A172 (cell line): ENCODE measurements at places on chromosomes 5 and 9. TPM values are rescaled to one million over a fixed set of nuclear protein-coding genes. Genes with fewer than 3 reads are reported as not detected.

Gene EGR1
- 2.6 and 4.3 TPM in 2 replicates for total RNA-seq

DNA sequence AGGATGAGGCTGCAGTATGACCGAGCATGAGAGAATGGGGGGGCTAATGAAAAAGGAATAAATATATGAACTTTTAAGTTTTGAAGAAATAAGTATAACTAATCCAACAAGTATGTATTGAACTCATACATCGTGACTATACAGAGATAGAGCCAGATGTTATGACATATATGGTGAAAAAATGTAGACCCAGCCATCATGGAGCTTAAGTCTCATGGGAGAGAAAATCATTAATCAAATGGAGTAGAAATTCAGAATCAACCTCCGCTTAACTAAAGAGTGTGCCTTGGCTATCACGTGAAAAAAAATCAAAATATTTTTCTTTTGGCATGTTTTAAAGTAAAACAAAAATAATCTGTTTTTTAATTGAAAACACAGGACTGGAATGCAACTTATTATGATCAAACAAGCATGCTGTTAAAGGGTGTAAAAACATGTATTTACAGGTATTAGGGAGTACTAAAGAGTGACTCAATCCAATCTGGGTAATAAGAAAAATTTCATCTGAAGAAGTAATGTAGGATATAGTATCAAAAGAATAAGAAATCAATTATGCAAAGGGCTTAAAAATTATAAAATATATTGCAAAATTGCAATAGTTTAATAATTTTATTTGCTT lies 868.5 kb upstream of the NUDT12 start:
- no peak for DNase-seq

DNA sequence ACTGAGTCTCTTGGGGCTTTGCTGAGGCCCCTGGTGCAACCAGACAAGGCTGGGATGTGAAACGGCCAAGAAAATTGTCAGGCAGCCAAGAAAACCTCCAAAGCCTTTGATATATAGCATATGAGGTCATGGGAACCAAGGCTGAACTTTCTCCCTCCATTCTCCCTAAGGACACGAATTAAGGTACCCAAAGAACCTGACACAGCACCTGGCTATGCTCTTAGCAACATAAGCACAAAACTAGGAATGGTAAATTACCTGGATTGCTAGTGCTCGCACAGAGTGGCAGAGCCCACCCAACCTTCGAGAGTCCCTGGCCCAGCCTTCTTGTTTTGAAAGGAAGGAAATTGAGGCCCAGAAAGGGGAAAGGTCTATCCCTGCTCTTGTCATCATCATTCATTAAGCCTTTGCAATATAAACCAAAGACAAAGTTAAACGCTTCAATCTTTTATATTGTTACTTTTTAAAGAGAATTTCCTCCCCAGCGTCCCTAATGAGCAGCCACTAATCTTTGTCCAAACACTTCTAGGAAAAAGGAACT lies 220.0 kb upstream of the NR4A3 start:
- no peak for DNase-seq

Gene DOK3
- total RNA-seq = 0.19 and 1.7 TPM in 2 replicates

Gene IFNA21
- not detected in 2 replicates for total RNA-seq

DNA sequence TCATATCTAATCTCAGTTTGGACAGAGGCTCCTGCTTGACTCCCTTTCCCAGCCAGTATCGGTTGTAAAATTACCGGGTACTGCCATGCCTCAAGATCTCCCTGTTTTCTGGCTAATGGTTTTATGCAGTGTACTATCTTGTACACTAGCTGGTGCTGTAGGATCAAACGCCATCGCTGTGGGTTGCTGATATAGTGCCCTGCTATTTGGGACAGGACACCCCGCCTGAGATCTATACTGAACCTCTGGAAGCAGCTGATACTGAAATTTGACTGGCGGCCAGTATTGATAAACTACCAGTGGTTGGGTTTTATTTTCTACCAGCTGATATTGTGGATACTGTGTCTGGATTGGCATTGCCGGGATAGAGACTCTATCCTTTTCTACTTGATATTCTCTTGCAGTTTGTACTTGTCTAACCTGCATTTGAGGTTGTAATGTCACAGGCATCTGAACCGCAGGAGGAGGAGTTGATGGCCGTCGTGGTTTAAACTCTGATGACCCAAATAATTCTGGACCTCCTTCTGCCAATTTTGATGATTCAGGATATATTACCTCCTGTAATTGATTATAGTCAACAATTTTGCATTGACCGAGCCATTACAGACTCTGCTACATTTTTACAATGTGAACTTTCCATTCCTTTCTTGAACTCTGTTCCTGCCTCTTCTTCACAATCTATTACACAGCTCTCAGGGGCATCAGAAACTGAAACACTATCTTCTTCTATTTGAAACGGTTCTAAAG lies 112.5 kb upstream of the LARP1 start:
- DNase-seq = no peak

DNA sequence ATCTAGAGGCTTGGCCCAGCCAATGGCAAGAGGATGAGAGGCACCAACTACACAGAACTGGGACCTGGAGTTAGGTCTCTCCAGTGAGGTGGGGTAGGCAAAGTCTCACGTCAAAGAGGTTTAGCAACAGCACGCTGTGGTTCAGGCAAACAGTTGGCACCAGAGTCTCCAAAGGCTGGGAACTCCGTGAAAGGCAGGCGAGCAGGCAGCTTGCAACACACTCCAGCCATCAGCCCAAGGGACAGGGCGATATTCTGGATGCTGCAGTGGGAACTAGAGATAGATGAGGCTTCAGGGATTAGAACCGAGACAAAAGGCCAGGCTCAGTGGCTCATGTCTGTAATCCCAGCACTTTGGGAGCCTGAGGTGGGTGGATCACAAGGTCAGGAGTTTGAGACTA lies 129.1 kb downstream of the PDZD2 start:
- no peak for DNase-seq

DNA sequence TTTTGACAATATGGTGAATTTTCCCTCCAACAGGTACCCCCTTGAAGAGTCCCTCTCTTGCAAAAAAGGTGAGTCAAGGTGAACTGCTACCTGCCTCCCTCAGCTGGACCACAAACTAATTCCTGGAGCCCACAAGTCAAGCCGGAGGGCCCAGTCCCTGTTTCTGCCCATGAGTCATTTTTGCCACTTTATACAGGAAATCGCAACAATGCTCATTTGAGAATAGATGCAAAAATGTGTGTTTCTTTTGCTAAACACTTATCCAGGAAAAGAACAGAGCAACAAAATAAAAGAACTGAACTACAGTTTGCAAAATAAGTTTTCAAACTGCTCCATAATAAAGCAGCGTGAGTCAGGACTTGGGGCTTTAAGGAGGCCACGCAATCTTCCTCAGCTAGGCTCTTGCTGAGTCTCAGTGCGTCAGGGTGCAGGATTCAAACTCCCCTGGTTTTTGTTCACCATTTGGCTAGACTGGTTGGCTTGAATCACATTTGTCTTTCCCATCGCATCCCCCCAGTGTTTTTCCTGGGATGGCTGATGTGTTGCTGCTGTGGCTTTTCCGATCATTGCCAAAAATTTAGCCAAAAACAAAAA lies 102.7 kb downstream of the GOLPH3 start:
- no peak for DNase-seq

DNA sequence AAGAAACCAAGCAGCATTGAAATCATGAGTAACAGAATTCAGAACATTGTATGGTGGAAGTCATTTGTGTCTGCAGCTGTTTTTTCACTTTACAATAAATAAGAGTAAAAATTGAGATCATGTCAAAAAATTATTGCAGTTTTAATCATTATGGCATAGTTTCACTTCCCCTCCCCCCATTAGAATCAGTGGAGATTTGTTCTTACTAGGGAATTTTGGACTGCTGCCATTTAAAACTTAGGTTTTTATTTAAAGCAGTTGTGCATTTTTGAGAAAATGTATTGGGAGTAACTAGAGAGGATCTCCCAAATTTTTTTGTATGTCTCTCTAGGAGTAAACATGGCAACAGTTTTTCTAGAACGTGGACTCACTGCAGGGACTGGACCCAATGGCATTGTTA lies 20.4 kb downstream of the GTF3C4 start:
- DNase-seq = no peak

DNA sequence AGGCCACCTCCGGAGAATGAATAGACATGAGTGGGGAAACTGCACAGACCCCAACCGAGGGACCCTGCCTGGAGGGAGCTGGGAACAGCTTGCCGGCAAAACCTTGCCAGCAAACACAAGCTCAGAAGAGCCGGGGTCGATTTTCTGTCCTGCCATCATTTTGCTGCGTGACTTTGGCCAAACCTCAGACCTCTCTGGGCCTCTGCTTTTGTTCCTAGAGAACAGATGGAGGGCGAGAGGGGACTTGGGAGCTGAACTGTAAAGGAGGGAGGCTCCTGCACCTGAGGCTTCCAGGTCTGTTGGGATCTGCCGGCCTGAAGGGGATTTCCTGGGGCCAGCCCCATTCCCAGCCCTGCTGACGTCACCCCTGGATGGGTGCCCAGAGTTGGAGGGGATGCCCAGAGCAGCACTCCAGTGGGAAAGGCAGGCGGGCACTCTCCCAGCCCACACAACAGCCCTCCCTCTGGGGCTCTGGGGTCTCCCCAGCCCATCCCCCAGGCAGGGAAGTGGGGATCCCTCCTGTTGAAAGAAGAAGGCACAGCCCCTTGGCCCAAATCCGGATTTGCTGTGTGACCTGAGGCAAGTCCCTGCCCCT lies 40.4 kb upstream of the SYNPO start:
- DNase-seq = peak; percentile 88

Gene OR1J2
- total RNA-seq = not detected in 2 replicates

- peak; percentile 99 for DNase-seq
Measured at GRCh38 chr5:134125039-134126015, 10.8 kb downstream of the TCF7 start.

DNA sequence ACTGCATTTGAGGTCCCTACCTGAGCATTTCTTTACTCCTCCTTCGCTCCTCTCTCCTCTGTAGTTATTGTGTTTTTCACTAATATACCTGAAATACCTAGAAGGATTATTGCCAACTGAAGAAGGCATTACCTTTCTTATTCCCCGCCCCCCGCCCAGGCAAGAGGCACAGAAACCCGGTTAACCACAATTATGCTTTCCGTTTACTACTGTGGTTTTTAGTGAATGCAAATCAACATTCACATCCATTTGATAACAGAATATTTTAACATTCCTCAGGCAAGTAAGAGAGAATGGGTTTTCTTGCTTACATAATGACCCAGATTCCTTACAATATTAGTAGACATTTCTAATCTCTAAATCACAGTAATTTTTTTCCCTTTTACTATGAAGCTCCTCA lies 136.9 kb downstream of the PCSK5 start:
- DNase-seq = peak; percentile 10

Gene SIT1
- not detected in 2 replicates for total RNA-seq

- DNase-seq = no peak
Measured at GRCh38 chr9:128421482-128421996, 882 bp downstream of the CERCAM start.

Gene ATP6V1G1
- total RNA-seq = 216 and 223 TPM in 2 replicates

DNA sequence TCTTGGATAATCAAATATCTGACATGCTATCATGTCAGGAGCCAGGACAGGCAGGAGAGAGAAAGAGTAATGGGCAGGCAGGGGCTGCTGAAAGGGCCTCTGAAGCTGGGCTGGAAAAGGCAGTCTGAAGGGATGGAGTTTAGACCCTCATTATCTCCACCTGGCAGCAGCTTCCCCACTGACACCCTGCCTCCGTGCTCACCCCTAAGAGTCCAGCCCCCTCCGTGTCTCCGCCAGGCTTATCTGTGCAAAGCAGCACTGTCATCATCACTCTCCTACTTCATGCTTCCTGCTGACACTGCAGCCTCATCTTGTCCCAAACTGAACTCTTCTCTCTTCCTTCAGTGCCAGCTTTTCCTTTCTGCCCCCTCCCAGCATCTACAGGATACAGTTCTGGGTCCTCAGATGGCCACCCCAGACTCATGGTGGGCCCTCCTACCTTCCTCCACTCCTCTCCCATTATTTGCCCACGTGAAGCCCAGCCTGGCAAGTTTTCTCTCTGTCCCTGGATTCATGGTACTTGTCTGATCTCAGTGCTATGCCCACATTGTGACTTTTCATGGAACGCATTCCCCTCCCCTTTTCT lies 70.9 kb upstream of the KLF9 start:
- DNase-seq = no peak

GRCh38 chr5:73214996-73215395 lies 42.0 kb downstream of the TMEM174 start:
- DNase-seq = no peak

GRCh38 chr5:107937204-107937603 lies 266.5 kb upstream of the EFNA5 start:
- no peak for DNase-seq

GRCh38 chr5:158123595-158123994 lies 264.6 kb upstream of the CLINT1 start:
- DNase-seq = no peak

DNA sequence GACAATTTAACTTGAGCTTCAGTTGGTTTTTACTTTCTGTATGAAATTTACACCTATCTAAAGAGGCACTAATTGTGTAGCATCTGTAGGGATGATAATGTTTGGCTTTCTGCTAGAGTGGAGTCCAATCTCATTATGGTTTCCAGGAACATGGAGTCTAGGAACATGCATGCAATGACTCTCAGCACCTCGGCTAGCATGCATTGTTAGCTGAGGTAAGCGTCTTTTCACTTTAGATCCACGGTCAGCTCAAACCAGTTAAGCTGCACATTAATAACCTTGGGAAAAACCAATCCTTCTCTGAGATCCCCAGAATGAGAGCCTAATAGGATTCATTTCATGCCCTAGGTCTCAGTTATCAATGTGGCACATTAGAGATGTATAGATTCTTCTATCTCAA lies 7.8 kb upstream of the GDA start:
- no peak for DNase-seq

Gene CATSPER3
- not detected in 2 replicates for total RNA-seq

- DNase-seq = no peak
Measured at GRCh38 chr5:173310218-173310769, 17.9 kb downstream of the STC2 start.

Gene SLC23A1
- not detected in 2 replicates for total RNA-seq

Gene GOLGA2
- 118 and 155 TPM in 2 replicates for total RNA-seq

Gene SURF6
- total RNA-seq = 11.4 and 19.5 TPM in 2 replicates

DNA sequence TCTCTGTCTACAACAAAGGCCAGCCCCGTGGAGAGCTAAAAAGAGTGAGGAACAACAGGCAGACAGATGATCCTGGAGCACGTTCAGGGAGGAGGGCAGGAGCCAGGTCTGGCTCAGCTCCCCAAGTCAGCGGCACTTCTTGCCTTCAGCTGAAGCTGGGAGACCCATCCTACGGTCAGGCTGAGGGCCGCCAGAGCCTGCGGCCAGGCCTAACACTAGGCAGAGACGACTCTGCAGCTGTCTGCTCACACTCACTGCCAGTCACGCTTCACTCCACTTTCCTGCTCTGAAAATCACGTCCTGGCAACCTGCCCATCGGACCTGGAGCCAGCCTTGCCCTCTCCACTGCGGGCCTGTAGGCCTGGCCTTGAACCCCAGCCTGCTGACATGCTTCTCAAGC lies 160.9 kb upstream of the LHFPL2 start:
- DNase-seq = no peak

- DNase-seq = no peak
Measured at GRCh38 chr5:168847511-168848073, 268.4 kb upstream of the PANK3 start.

GRCh38 chr9:22285066-22285465 lies 161.6 kb upstream of the DMRTA1 start:
- no peak for DNase-seq
